Activated T-cell treated with anti-CD3 and anti-CD28 coated beads, Interleukin-2, amount 50 U/mL, for 4 hours (primary cell): ENCODE measurements at places on chromosomes 2 and 18. TPM values are rescaled to one million over a fixed set of nuclear protein-coding genes. Genes with fewer than 3 reads are reported as not detected.

CHST9 gene
- total RNA-seq, result not detected

PIKFYVE gene
- 14.8 TPM for total RNA-seq

AKAIN1 gene
- total RNA-seq, result not detected

SERPINB2 gene
- 1.2 TPM for total RNA-seq

EGR4 gene
- 0.79 TPM for total RNA-seq

LOXL3 gene
- total RNA-seq, result 0.99 TPM

SERPINB7 gene
- total RNA-seq, result not detected

SNTG2 gene
- 0.22 TPM for total RNA-seq

CHRNG gene
- not detected for total RNA-seq

CXCR2 gene
- not detected for total RNA-seq

TCF23 gene
- total RNA-seq, result not detected

SAG gene
- not detected for total RNA-seq

SKA1 gene
- total RNA-seq, result 5.4 TPM

SIX3 gene
- total RNA-seq, result not detected

- no peak for DNase-seq
These were observed 133.0 kb downstream of the PRPF40A start for GRCh38 chr2:152584301-152584700.

DNA sequence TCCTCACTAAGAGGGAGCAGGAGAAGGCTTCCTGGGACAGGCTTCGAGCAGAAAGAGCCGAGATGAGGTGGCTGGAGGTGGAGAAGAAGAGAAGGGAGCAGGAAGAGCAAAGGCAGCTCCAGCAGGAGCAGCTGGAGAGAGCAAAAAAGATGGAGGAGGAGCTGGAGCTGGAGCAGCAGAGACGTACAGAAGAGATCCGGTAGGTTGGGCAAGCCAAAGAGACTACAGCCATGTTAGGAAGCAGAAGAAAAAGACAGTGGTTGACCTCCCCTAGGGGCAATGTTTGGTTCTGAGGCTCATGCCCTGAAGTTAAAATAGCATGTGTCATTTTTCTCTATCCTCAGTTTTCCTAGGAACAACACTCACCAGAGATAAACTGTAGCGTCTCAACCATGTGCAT, 45.1 kb downstream of the SUMO1 start:
- DNase-seq, result no peak

DNA sequence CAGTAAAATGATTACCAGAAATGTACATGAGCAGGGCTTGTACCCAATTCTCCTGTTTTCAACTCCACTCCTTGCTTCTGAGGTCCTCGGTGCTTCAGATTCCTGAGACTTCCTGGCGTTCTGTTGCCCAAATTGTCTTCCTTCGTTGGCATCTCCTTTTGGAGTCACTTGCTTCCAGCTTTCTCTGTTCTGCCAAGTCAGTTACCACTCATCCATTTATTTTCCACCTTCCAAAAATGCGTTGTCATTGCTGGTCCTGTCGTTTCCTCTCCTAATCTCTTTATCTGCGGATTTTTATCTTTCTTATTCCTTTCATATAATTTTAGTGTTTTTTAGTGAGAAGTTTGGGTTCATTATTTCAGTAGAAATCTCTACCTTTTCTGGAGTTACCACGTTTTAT, 18.5 kb upstream of the EFR3B start:
- DNase-seq, result no peak

GRCh38 chr2:238237431-238238135, 2.3 kb downstream of the HES6 start:
- DNase-seq, result no peak

- DNase-seq, result no peak
These were observed 525.8 kb upstream of the LINC00305 start for GRCh38 chr18:64674694-64675093.

- DNase-seq, result no peak
These were observed 69.0 kb downstream of the DDX1 start for GRCh38 chr2:15660491-15661294.

- DNase-seq, result no peak
These were observed 465 bp downstream of the SEPTIN10 start for GRCh38 chr2:109613081-109613921.

DNA sequence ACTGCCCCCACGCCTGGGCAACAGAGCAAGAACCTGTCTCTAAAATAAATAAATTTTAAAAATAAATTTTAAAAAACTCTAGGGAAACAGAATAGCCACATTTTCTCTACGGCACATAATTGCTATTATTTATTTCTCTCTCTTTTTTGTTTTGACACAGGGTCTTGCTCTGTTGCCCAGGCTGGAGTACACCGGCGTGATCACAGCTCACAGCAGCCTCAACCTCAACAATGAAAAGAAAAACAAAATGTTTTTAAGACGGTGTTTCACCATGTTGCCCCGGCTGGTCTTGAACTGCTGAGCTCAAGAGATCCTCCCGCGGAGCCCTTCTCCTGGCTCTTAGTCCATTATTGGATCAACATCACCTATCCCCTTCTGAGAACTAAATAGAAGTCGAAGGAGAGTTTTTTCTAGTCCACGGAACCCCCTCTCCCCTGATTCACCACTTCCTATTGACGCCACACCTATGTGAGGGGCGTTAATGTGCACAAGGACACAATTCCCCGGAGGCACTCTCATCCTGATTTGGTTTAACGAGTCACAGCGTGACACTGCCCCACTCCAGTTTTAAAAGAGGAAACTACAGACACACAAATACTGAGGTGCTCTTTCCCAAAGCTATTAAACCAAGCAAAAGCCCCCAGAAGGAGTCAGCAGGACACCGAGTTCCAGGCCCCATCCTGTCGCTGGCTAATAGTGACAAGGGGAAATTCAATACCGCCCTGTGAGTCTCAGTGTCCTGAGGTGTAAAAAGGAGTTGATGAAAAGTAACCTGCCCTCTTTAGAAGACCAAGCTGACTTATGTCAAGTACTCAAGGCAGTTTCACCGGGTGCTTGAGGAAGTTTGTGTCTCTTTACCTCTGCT, 1.1 kb downstream of the NPC1 start:
- DNase-seq, result no peak

- DNase-seq, result no peak
These were observed 293.2 kb upstream of the FIGN start for GRCh38 chr2:164028814-164029534.

- no peak for DNase-seq
These were observed 22.6 kb upstream of the USP34 start for GRCh38 chr2:61493523-61493942.

DNA sequence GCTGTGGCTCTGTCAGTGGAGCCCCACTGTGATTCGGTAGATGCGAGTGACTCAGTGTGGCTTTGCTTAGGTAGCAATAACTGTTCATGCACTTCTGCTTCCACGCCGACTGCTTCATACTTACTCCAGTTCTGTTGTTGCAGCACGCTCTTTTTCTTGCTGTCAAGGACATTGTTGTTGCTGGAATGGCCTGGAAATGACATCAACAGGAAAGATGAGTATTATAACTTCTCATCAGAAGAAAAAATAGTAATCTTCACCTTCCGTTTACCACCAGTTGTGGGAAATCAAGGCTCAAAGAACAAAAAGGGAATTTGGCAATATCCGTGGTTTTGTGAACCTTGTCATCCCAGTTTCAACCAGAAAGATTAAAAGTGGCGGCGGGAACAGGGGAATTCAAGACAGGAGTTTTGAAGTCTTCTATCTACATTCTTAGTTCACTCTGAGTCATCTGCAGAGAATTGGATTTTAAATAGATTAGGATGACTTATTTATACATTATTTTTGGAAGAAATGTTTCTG, 8.3 kb downstream of the TM4SF20 start:
- no peak for DNase-seq

GRCh38 chr18:5180254-5180653, 16.8 kb downstream of the AKAIN1 start:
- no peak for DNase-seq

- DNase-seq, result no peak
These were observed 53.4 kb downstream of the SPIRE1 start for GRCh38 chr18:12604445-12605007.

DNA sequence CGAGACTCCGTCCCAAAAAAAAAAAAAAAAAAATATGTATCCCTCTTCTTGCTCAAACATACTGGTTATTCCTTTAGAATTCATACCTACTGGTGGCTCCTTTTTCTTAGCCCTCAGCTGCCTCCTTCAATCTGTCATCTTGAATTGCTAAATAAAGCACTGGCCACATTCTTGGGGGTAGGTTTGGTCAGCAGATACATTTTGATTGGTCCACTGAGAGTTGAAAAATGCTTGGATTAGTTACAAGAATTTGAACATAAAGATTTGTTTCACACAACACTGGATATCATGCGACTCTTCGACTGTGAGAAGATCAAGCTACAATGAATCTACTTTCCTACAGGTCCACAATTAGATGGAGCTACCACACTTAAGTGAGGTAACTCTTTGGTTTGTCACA, 906.1 kb upstream of the SLC39A10 start:
- no peak for DNase-seq

- DNase-seq, result no peak
These were observed 72.2 kb upstream of the MEIS1 start for GRCh38 chr2:66362701-66363100.

DNA sequence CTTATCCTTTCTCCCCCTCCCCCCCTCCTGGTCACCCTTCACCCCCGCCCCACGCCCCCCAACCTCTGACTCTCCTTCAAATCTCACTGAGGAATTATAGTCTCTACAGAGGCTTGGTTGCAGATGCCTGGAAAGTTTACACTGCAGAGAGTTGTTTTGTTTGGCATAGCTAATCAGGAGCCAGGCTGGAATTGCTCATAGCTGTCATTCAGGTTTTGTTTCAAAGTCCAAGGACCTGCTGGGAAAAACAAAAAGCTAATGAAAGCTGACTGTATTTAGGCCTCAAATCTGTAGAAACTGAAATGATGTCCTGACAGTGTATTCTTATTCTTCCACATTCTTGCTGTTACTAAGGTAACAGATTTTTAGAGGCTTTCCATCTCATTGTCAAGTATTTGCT, 22.6 kb downstream of the GREB1L start:
- no peak for DNase-seq

- no peak for DNase-seq
These were observed 576 bp downstream of the NYAP2 start for GRCh38 chr2:225400060-225400511.

GRCh38 chr2:158142568-158143332, 41.1 kb downstream of the UPP2 start:
- no peak for DNase-seq

GRCh38 chr2:135948141-135948540, 37.3 kb downstream of the DARS1 start:
- DNase-seq, result no peak

GRCh38 chr2:148814860-148815419, 60.1 kb upstream of the KIF5C start:
- no peak for DNase-seq

DNA sequence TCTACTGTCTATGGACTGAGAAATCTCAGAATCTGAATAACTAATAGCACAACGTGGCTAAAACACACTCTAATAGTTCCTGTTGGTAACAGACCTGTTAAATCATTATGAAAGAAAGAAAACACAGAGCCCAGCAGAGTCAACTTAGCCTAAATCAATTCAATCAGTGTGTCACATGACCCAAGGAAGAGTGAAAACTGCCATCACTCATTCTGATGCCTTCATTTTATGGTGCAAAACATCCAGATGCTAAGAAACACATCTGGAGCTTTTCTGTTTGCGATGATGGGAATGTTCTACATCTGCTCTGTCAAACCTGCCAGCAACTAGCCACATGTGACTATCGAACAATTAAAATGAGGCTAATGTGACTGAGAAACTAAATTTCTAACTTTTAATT, 295.7 kb upstream of the TRIB2 start:
- no peak for DNase-seq

DNA sequence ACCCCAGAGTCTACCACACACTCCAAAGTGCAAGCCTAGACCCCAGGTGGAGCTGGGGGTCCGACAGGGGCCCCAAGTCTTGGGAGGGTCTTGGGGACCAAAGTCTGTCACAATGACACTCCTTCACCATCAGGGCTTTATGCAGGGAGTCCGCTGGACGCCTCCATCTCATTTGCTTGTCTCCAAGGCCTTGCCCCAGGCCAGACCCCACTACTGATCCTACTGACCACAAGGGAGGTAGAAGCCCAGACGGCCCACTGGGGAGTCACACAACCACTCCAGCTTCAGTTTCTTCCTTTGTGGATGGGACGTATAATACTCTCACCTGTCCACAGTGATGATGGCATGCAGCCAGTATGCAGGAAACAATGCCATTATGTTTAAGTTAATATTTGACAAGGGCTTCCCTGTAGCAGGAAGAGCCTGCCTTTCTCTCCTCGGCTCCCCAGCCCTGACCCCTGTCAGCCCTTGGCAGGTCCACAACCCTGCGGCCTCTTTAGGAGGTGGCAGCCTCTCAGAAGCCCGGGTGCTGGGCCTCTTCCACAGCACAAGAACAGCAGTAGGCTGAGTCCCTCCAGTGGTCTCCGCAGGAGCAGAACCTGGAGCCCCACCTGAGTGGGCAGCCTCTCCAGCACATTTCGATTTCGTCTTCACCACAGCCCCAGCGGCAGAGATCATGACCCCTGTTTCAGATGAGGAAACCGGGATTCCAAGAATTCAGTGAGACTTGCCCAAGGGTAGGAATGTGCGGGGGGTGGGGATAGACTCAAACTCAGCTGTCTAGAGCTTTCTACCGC, 6.5 kb downstream of the BIN1 start:
- no peak for DNase-seq

- DNase-seq, result no peak
These were observed 190.3 kb downstream of the RBM43 start for GRCh38 chr2:151071382-151071781.

DNA sequence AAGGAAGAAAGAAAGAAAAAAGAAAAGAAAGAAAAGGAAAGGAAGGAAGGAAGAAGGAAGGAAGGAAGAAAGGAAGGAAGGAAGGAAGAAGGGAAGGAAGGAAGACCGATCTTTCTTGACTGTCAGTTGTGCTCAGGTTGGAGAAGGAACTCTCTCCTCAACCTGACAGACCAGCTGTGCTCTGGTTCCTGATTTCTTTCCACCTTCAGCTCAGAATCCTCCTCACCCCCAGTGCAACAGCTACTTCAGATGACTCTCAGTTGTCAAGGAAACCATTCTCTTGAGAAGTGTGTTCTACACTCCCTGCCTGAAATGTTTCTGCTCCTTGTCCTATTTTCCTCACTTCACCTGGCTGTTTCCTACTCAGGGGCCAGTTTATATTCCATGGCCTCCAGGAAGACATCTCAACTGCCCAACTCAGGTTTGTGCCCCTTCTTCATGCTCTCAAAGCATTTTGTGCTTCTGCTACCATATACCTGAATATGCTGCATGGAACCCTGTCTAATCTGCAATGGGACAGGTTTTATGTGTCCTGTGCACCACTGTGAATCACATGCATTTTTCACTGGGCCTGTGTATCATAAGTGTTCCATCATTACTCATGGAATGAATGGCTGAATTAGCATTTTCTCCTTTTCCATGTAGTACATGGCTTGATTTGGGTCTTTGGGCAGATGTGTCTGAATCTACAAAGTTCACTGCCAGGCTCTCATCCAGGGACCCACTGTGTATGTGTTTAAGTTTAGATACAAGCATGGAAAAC, 32.8 kb upstream of the DOCK10 start:
- DNase-seq, result no peak

GRCh38 chr2:232207174-232207573, 171.4 kb upstream of the ALPP start:
- no peak for DNase-seq

DNA sequence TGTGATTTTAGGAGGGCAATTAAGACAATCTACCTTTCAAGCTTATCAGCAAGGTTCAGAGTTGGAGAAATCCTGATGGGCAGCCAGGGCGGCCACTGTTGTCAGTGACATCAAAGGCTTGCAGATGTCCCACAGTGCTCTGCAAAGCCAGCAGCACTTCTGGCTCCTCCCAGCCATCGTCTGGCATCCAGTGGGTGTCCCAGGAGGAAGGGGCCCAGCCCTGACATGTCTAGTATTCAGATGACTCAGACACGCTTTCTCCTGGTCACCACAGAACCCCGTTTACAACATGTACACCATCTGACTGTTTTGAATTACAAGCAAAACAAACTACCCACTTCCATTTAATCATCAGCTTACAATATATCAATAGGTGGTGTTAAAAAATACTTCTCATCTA, 61.4 kb downstream of the CYRIA start:
- no peak for DNase-seq
